ENCODE measurements at places on chromosomes 12 and 14. TPM values are rescaled to one million over a fixed set of nuclear protein-coding genes. Genes with fewer than 3 reads are reported as not detected.

DNA sequence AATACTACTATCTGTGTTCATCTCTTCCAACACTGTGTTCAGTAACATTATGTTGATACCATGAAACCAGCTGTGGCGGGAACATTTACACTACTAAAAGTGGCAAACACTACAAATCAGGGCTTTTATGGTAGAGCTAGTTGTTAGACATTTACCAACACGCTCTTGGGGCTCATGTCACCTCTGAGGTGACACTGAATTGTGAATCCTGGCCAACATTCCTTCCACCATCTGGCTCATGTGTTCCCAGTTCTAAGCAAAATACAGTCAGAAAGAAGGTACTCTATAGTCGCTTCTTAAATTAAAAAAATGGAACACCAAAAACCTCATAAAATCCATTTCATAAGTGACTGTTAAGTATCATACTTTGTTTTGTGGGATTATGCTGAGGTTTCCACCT, 436.6 kb downstream of the FUT8 start:
- no peak for DNase-seq

The CAPZA3 gene
- not detected for total RNA-seq

The PLXNC1 gene
- 19.0 TPM for total RNA-seq

GRCh38 chr14:28584951-28585350, 181.6 kb upstream of the FOXG1 start:
- no peak for DNase-seq

DNA sequence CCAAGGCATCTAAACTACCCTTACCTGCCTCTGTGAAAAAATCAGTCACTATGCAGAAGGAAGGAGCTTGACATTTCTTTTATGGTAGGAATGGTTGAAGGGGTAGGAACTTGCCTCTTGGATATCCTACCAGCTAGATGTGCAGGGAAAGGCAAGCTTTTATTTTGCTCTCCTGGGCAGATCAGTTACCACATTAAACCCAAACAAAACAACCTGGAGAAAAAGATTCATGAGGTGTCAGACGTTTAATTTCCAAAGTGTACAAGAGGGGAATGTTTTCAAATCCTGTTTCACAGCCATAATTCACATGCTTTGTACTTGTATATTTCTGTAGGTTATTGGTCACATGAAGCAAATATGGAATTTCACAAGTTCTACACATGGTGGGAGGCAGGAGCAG, 67.0 kb upstream of the IFNG-AS1 start:
- no peak for DNase-seq

GRCh38 chr12:64080319-64081007, 141.6 kb downstream of the KICS2 start:
- DNase-seq, result peak; percentile 64

DNA sequence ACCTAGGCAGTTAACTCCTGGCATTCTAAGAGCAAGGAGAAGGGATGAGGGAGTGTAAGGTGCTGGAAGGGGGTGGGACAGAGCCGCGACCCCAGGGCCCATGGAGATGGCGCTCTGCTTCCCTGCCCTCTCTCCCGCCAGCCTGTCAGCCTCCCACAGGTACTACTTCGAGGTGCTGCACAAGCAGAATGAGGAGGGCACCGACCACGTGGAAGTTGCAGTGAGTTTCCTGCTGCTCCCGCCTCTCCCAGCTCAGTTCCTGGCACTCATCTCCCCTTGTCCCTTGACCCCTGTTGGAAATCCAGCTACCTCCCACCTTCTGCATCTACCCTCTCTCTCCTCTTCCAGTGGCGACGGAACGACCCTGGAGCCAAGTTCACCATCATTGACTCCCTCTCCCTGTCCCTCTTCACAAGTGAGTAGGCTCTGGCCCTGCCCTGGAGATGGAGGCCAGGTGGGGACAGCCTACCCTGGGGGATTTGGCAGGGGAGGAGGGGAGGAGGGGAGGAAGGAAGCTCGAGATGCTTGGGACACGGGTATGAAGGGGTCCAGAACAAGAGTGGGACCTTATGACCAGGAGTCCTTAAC, 88.2 kb downstream of the B4GALNT3 start:
- no peak for DNase-seq

GRCh38 chr14:52023518-52023917, 34.2 kb downstream of the RTRAF start:
- DNase-seq, result no peak

The SLCO1B3 gene
- not detected for total RNA-seq

GRCh38 chr14:80310938-80311750, 99.8 kb upstream of the DIO2 start:
- no peak for DNase-seq

The AMHR2 gene
- not detected for total RNA-seq

GRCh38 chr14:65184032-65184764, 81.9 kb upstream of the MAX start:
- DNase-seq, result no peak

- DNase-seq, result no peak
Observed at GRCh38 chr12:11840366-11840765, 190.9 kb downstream of the ETV6 start.

DNA sequence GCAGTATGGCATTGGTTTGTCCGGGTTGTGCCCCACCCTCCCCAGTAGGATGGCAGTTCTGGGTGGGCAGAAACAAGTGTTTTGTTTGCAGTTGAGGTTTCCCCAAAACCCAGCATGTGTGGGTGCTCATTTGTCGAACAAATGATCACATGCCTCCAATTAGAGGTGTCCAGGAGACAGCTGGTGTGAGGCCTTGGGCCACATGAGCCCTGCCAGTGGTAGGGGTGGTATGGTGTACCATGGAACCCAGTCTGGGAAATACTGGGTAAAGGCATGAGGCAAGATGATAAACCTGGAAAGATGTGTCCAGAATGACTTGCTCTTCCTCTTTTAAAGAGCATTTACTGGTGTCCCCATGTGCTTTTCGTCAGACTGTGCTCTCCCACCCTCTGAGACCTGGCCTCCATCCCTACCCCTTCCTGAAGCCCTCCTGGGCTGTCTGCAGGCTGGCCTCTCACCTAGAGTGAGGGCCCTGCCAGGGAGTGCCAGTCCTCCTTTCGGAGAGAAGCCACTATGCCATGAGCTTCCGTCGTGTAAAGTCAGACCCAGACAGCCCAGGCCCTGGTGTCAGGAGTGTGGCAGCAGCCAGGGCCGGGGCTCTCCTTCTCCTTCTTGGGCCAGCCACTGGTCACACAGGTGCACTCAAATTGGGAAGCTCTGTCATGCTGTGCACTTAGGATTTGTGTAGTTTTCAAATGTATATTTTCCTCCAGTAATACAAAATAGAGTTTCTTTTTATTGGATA, 17.6 kb downstream of the ANKRD9 start:
- no peak for DNase-seq

- no peak for DNase-seq
Observed at GRCh38 chr12:15278816-15279658, 43.3 kb upstream of the PTPRO start.

The PNMA1 gene
- 38.3 TPM for total RNA-seq

DNA sequence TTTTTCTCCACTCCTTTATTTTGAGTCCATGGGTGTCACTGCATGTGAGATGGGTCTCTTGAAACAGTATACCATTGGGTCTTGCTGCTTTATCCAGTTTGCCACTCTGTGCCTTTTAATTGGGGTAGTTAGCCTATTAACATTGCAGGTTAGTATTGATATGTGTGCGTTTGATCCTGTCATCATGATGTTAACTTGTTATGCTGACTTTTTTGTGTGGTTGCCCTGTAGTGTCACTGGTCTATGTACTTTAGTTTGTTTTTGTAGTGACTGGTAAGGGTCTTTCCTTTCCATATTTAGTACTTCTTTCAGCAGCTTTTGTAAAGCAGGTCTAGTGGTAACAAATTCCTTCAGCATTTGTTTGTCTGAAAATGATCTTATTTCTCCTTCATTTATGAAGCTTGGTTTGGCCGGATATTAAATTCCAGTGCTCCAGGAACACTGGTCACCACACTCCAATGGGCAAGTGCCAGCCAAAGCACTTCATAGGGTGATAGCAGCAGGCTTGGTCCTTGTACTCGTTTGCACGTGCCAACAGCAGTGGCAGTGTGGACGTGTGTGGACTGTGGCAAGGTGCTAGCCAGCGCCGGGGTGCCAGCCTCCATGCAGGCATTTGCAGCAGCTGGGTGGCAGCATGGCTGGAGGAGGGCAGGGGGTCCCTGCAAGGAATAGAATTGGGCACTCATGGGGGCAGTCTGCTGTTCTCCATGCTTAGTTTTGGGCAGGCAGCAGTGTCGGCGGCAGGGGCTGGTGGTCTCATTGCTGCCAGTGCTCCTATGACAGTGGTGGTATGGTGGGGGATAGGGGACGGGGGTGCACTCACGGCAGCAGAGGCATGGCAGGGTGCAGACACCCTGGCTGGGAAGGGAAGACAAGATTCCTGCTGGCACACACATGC, 53.5 kb downstream of the FRS2 start:
- DNase-seq, result no peak

DNA sequence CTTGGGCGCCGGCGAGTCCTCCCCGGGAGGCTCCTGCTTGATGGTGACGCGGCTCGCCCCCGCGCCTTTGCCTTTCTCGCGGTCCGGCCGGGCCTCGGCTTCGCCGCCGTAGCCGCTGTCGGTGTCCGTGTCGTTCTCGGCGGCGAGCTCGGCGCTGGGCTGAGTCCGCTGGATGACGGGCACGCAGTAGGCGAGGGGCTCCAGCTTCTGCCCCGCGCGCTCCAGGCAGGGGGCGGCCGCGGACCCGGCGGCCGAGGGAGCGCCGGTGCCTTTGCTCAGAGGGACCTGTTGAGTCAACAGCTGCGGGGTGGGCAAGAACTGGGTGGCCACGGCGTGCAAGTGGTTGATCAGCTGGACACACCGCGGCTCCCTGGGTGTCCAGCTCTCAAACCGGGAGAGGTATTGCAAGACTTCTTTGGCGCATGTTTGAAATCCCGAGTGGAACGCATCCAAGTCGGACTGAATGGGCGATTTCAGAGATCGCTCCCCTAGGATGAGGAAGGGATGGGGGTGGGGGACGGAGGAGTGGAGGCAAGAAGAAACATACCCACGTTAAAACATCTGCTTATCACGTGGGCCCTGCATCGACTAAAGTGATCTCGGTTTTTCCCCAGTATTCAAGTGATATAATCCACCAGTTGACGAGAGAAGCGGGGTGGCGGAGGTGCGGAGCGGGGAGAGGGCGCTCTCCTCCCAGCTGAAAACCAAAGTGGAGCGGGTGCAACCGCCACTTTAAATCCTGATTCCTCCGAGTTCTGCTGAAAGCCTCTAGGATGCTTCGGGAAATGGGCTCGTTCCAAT, 2.0 kb downstream of the BHLHE41 start:
- DNase-seq, result no peak

The BTBD7 gene
- 56.5 TPM for total RNA-seq

The NOVA1 gene
- 31.6 TPM for total RNA-seq

All from urinary bladder (tissue), 4 donors.